ENCODE measurements at places on chromosomes 2 and 18.
A peak's percentile ranks its signal among the peaks of the same experiment; 100 is the strongest.

DNA sequence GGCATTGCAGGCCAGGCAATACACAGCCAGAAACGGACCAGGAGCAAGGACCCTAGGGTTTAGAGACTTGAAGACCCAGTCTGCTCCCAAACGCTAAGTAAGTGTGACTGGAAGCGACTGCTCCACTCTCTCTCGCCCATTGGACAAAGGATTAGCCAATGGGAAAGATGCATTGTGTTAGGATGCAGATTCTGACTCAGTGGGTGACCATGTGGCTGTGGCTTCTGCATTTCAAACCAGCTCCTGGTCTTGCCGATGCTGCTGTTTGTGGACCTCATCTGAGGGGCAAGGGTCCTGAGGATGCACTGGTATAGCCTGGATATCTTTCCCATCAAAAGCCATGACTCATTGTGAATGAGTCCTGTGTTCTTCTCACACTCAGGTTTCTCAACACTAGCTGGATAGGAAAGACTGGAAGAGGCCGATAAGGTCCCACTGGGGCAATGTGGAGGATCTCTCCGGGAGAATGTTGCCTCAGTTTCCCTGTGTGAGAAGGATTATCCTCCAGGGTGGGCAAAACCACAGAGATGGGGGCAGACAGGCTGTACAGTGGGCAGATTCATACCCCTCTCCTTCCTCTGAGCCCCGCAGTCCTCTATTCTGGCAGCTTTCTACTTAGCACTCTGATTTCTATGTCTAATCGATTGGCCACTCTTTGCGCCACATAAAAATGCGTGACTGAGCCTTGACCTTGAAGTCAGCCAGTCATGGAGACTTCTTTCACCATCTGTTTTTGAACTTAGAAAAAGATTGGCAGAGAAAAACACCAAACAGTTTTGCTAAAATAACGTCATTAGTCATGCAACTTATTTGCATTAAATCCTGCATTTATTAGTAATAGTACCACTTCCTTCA is 257.1 kb downstream of the PRKCE start:
- DNase-seq: no peak

GRCh38 chr2:160247296-160248035 is 47.4 kb upstream of the ITGB6 start:
- DNase-seq: no peak

DNA sequence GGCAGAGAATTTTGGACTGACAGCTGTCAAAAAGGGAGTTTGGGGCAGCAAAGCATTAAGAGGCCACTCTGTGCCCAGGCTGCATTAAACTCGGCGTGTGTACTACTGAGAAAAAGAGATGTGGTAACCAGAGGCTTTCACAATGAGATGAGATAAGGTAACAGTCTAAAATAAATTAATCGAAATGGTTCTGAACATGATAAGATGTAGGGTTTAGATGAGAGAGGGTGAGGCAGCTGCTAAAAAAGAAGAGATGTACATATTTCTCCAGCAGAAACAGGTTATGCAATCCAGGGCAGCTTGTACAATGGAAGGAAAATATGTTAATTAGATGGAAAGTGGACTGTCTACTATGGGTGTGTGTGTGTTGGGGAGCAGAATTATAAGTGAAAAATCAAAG is 39.2 kb upstream of the ACTR3 start:
- DNase-seq: no peak

DNA sequence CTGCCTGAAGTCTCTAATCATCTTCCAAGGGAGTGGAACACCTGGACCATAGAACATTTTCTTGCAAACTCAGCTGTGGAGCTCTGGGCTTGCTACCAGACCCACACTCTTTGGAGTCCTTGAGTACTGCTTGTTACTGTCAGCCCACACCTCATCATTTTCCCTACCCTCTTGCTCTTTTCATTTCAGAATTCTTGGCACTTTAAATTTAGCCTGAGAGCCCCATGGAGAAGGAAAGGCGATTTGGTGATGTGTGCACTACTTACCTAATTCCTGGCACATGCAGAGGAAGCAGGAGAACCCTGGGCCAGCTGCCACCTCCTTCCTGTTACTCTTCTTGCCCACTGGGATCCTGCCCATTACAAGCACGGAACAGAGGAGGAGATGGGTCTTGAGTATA is 31.7 kb downstream of the TMEM178A start:
- no peak for DNase-seq

GRCh38 chr18:48923746-48924629 is 26.8 kb downstream of the SMAD7 start:
- DNase-seq: no peak

- DNase-seq: no peak
Measured at GRCh38 chr2:105042189-105042588, 4.3 kb downstream of the MRPS9 start.

DNA sequence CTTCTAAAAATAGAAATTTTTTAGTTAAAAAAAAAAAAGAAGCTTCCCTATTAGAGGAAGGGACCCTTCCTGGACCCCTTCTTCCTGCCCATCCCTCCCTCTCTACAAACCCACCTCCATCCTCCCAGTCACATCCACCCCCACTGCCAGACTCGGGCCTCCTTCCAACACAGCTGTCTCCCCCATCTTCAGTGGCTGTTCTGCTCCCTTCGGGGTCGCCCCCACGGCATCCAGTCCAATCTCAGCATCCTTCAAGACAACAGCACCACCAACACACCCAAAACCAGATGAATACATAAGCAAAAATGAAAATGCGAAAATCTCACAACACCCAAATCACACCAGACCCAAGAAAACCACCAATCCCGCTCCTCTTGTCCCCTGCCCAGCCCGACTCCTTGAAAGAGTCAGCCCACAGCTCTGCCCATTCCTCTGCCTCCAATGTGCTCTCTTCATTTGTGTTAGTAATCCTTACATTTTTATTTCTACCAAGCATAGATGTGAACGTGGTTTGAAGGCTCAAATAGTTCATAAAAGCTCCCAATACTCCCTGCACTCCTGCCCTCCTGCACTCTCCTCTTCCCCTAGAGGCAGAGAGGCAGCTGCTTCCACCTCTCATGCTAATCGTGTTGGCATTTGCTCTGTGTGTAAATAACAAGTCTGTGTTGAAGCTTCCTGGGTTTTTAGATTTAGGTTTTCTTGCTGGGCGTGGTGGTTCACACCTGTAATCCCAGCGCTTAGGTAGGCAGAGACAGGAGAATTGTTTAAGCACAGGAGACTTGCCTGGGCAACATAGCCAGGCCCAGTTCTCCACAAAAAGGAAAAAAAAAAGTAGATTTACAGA is 37.0 kb downstream of the MAL start:
- DNase-seq: no peak

DNA sequence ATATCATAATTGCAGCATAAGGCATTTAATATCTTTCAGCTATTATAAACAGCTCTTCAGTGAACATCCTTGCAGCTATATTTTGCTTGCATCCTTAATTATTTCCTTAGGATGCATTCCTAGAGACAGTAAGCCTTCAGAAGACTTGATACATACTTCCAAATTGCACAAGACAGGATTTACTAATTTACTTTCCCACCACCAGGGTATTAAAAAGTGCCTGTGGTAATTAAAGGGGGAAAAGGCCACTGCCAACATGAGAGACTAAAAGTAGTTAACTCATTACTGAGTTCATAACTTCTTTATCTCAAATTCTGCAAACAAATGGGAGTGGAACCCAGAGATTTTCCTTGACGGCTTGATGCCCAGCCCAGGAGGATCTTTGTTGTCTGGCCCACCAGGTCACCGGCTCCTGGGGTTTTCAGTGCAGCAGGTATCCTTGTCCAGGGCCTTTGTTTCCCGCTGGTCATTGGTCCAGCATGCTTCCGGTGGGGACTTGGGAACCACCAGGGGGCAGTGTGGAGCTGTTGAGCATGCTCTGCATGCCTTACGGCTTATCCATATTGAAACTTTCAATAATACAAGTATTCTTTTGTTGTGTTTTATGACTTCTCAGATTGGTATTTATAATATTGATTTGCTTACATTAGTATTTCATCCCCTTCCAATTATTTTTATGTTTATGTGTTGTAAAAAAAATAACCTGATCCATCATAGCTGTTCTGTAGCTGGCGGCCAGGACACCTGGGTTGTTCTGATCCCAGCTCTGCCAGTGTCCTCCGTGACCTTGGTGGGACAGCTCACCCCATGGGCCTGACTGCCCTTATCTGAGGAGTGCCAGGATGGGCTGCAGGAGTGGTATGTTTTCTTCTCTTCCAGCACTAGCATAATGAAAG is 61.4 kb downstream of the TGOLN2 start:
- no peak for DNase-seq

GRCh38 chr2:173884025-173884802 is 81.0 kb downstream of the SP3 start:
- DNase-seq: no peak

- no peak for DNase-seq
Measured at GRCh38 chr2:242038928-242039341, 169.4 kb downstream of the RTP5 start.

GRCh38 chr18:56983275-56983992 is 163.5 kb upstream of the BOD1L2 start:
- no peak for DNase-seq

GRCh38 chr2:213107728-213108127 is 43.7 kb downstream of the IKZF2 start:
- DNase-seq: no peak

- peak; percentile 52 for DNase-seq
Measured at GRCh38 chr2:216692636-216693413, 2.5 kb downstream of the IGFBP5 start.

DNA sequence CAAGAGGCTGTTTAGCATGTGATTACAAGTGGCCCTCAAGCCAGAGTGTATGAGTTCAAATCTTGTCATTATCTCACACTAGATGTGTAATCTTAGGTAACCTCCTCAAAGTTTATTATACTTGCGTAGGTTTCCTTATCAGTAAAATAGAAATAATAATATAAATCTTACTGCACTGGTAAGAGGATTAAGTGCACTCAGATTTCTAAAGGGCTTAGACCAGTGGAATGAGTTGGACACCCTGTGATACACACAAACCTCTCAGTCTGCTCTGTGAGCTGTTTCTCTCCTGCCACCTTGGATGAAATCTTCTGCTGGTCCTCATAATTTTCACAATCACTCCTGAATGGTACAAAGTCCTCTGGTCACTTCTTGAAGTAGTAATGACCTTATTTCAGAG is 145.4 kb upstream of the ZNF516 start:
- DNase-seq: no peak

GRCh38 chr2:110904116-110904778 is 171.9 kb downstream of the ACOXL start:
- DNase-seq: no peak

DNA sequence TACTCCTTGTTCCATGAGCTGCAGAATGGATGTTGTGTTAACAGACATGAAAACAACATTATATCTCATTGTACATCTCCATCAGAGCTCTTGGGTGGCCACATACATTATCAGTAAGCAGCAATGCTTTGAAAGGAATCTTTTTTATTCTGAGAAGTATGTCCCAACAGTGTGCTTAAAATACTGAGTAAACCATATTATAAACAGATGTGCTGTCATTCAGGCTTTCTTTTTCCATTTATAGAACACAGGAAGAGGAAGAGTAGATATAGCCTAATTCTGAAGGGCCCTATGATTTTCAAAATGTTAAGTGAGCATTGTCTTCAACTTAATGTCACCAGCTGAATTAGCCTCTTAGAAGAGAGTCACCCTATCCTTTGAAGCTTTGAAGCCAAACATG is 44.3 kb upstream of the CABYR start:
- no peak for DNase-seq

GRCh38 chr2:445896-446295 is 158.0 kb upstream of the ALKAL2 start:
- DNase-seq: no peak

DNA sequence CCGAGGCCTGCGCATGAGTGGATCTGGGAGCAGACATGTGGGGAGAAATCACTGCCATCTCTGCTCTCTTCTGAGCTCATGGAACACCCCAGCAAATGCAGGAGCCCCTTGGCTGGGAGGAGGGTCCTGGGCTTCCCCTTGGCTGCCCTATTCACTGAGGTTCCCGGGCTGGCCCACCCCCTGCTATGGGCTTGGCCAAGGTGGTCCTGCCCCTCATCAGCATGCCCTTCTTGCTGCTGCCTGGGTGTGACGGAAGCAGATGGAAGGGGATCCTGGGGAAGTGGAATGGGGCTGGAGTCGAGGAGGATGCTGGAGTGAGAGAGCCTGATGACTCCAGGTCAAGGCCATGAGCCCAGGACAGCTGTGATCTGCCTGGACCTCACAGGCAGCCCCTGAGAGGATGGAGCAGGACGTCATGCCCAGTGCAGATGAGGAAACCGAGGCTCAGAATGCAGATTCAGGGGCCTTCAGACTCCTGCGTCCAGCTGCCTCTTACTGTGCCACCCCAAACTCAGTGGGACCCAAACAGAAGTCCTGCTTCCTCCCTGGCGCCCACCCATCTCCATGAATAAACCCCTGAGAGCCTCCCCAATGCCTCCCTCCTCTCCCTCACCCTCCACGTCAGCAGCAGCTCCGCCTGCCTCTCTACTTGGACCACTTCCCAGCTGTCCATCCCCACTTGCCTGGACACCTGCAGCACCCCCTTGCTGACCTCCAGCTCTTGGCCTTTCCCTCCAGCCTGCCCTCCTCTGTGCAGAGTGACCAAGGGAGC is 4.0 kb downstream of the SNED1 start:
- DNase-seq: no peak

- DNase-seq: no peak
Measured at GRCh38 chr2:86624267-86624547, 542 bp upstream of the RNF103 start.

GRCh38 chr2:161754379-161754778 is 130.2 kb downstream of the SLC4A10 start:
- DNase-seq: no peak

GRCh38 chr2:203797276-203797675 is 70.3 kb upstream of the CTLA4 start:
- DNase-seq: no peak

- no peak for DNase-seq
Measured at GRCh38 chr18:44968336-44968735, 287.6 kb downstream of the SETBP1 start.

DNA sequence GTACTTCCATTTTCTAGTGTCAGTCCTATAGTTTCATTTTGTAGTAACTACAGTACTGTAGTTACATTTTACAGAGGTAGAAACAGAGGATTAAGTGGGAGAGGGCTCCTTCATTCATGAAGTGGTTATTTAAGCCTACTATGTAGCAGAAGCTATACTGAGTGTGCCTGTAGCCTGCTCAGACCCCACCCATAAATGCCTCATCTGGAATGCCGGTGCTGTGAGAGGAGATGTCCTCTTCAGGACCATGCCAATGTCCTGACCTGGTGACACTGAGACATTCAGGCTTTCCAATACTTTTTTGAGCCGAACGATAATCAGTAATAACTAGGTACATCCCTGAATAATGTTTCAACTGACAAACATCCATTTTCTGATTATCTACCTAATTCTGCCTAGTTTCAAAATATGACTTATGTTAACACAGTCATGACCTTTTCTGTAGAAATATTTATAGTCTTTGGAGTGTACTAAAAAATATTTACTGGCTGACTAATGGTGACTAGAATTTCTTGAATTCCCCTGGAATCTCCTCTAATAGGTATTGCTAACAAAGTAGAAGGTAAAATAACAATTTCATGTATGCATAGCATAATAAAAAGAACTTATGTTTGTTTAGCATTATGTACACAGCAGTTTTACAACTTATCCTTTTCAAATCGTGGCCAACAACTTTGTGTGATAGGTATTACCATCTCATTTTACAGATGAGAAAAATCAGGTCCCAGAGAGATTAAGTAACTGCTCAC is 10.2 kb upstream of the ARHGAP28 start:
- no peak for DNase-seq

- DNase-seq: no peak
Measured at GRCh38 chr2:34178482-34178881, 579.4 kb upstream of the FAM98A start.

- no peak for DNase-seq
Measured at GRCh38 chr2:83017366-83018090, 1441.6 kb downstream of the SUCLG1 start.
